ENCODE measurements at places on chromosomes 3 and 15. TPM values are rescaled to one million over a fixed set of nuclear protein-coding genes. Genes with fewer than 3 reads are reported as not detected.

Gene HTR3E
- total RNA-seq, result not detected

Gene ABTB1
- total RNA-seq, result 6.8 TPM

Gene TGM5
- total RNA-seq, result 0.16 TPM

Gene GPR149
- not detected for total RNA-seq

Gene CACNA2D2
- 0.80 TPM for total RNA-seq

Gene SCAMP5
- 0.44 TPM for total RNA-seq

Gene COPG1
- total RNA-seq, result 128 TPM

Gene NOP10
- total RNA-seq, result 285 TPM

Gene STAC
- not detected for total RNA-seq

Gene AGBL1
- total RNA-seq, result not detected

Gene IL17RB
- total RNA-seq, result not detected

Gene PPARG
- total RNA-seq, result 0.47 TPM

Gene TMEM207
- total RNA-seq, result not detected

Gene ACTC1
- total RNA-seq, result not detected

Gene WDR72
- not detected for total RNA-seq

Gene FANCD2OS
- total RNA-seq, result not detected

Gene TIMP4
- not detected for total RNA-seq

Gene TNFAIP8L3
- 0.82 TPM for total RNA-seq

Gene GABRB3
- total RNA-seq, result 0.14 TPM

Gene MTHFS
- 33.3 TPM for total RNA-seq

Gene EFCC1
- total RNA-seq, result 0.18 TPM

Gene ADGRG7
- not detected for total RNA-seq

Gene CFAP91
- 0.47 TPM for total RNA-seq

Gene PROS1
- 0.43 TPM for total RNA-seq

Gene LRRC31
- not detected for total RNA-seq

Gene MFN1
- 32.0 TPM for total RNA-seq

Measured in activated naive CD8-positive, alpha-beta T cell treated with anti-CD3 and anti-CD28 coated beads for 36 hours (primary cell).